ENCODE measurements at places on chromosomes 2 and 18.

GRCh38 chr2:95179451-95179850, 13.8 kb downstream of the ZNF2 start:
- no peak for DNase-seq

GRCh38 chr2:73203055-73203681, 794 bp downstream of the NOTO start:
- no peak for DNase-seq

- no peak for DNase-seq
Measured at GRCh38 chr2:7904319-7904718, 777.5 kb upstream of the ID2 start.

DNA sequence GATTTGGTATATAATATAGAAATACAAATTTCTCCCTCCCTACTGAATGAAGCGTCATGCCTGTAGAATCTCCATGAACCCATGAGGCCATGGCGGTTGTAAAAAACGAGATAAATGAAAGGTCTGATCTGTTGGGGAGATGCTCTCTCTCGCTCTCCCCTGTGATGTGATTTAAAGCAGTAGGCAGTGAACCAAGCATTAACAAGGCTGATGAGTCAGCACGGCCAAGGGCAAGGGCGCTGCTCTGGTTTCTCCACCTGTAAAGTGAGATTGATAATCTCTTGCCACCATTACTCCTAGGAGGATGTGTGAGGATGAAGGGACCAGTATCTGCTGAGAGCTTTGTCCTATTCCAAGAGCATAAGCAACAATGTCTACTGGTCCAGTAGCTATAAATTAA, 553.3 kb downstream of the CMPK2 start:
- no peak for DNase-seq

- DNase-seq: no peak
Measured at GRCh38 chr2:39359453-39360038, 77.5 kb downstream of the MAP4K3 start.

DNA sequence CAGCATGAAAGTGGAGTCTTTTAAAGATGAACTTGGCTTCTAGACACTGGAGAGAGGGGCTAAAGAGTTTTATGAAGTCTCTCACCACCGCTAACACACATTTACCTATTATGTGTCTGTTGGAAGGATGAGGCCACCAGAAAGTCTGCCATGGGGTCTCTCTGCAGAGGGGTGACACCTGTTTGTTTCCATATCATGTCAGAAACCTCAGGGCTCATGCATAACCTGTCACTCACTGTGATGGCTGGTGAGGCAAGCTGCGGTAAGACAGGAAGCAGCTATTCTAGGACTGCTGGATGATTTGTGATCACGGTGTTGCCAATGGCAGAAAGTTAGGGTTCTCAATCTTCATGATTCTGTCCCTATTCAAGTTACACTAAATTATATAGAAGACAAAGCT, 60.8 kb upstream of the DNMT3A start:
- DNase-seq: no peak

- DNase-seq: no peak
Measured at GRCh38 chr2:19569300-19569791, 210.9 kb upstream of the OSR1 start.

- no peak for DNase-seq
Measured at GRCh38 chr18:58297198-58297597, 253.2 kb downstream of the NEDD4L start.

DNA sequence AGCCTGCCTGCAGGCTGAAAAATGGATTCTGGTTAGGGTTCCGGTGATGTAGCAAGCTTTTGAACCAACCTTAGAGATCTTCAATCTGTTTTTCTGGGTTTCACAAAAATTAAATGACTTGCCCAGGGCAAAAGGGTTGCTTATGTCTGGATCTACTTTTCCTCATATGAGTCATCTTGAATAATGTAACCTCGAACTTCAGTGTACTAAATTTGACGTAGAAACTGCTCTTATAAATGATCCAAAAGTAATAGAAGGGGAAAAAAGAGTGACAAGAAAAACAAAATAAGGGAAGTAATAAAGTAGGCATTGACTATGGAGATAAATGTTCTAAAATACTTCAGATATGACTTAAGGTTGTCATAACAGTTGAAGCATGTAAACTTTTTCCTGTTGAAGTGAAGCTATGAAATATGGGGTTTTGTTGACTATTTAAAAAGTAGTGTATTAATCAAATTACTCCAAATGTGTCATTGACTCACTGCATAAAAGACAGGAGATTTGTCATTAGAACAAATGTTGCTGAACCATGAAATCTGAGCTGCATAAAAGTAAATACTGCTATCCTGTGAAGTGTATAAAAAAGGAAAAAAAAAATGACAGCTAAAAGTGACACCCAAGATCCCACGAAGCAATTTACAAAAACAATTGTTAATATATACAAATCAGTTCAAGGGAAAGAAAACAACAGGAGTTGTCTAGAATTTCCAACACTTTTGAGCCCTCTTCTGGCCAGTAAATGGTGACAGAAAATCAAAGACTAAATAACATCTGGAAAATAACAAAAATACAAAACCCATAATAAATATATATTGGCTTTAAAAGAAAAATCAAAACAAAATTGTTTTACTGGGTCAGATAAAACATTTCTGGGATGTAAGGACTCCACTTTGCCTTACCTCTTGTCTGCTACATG, 103.6 kb upstream of the SERPINE2 start:
- DNase-seq: no peak

- no peak for DNase-seq
Measured at GRCh38 chr2:46342566-46343315, 45.5 kb downstream of the EPAS1 start.

DNA sequence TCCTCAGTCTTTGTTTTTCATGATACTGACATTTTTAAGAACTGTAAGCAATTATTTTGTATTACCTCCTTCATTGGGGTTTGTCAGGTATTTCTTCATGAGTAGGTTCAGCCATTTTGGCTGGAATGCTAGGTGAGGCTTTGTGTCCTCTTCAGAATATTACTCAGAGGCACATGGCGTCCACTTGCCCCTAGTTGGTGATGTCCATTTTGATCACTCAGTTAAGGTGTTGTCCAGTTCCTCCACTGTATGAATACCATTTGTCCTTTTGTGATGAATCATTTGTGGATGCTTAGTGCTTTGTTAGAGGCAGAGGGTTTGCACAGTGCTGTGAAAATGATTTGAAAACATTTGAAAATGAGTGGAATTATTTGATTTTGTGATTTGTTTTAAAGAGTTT, 4.7 kb downstream of the IL1RL2 start:
- DNase-seq: no peak

DNA sequence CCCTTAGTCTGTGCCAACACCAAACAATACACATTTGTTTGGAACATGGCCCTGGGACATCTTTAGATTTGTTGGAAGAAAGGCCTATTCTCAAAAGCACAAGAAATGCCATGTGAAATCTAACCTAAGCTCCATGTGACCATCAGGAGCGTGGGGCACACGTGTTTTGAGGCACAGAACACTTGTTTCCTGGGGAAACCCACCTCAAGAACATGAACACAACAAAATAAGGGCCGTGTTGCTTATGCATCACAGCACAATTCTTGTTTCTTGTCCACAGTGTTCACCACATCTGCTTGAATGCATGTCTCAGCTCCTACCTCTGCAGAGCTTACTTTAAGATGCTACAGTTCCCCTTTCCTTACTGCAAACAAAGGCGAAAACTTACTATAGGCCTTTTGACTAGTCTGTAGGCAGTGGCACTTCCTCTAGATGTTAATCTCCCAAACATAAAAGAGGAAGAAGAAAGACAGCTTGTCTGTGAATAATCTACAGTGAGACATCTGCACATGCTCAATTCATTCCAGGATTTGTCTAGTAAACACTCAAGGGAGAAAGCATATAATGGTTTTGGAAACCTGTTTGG, 165.0 kb downstream of the ANKRD44 start:
- no peak for DNase-seq

- no peak for DNase-seq
Measured at GRCh38 chr2:145070703-145071102, 550.8 kb upstream of the ZEB2 start.

GRCh38 chr2:33577668-33578067, 21.4 kb downstream of the FAM98A start:
- DNase-seq: no peak

DNA sequence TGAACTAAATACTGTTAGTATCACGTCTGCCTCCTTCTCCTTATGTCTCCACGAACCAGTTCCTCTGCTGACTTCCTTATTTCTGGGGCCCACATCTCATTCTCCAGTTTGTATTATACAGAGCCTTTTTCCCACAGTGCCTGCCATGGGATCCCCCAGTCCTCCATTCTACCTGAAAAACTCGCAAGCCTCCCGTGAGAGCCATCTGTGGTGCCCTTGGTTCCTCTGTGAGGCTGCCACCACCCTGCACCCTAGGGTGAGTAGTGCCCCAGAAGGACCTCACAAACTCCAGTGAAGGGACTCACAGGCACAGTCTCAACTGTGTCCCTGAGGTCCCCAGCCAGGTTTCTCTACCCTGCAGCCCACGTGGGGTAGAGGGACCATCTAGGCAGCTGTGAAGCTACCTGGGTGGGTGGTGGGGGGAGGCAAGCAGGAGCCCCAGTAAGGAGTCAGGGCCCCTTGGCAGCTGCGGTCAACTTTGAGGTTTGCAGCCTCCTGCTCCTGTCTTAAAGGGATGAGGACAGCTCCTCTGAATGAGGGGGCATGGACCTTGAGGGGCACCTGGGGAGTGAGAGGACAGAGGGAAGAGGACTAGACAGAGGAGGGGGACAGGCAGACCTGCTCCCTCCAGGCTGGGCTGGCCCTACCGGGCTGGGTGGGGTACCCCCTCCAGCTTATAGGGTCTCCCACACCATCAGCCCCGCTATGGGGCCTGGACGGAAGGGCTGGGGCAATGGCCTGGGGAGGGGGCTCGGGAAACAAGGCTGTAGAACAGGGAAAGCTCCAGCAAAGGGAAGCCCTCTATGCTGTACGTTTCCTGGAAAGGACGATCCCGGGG, 1.0 kb downstream of the PSTPIP2 start:
- no peak for DNase-seq

GRCh38 chr18:7886436-7886835, 319.3 kb downstream of the PTPRM start:
- DNase-seq: no peak

DNA sequence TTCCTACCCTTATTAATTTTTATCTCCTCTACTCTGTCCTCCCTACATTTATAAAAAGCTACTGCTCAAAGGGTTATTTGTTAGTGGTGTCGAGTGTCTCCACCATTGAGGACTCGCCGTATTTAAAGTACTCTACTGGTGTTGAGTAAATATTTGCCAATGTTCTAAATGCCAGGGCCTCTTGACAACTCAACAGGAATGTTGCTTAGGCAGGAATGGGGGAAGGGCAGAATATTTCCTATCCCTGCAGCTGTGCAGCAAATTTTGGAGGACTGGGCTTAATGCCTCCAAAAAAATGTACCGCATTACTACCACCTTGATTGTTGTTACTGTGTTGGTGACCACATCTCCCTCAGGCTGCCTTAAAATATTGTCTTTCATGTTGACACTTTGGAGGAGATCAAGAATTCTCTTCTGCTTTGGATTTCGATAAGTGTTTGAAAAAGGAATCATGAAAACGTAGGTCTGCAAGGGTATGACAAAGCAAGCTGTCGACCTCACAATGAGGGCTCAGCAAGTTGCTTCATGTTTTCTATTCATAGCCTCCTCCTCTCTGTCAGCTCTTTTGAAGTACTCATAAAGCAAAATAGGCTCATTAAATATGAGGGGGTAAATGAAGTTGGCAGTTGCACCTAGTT, 84.3 kb downstream of the EFEMP1 start:
- DNase-seq: peak; percentile 61

GRCh38 chr2:144146076-144146475, 373.8 kb downstream of the ZEB2 start:
- DNase-seq: no peak

DNA sequence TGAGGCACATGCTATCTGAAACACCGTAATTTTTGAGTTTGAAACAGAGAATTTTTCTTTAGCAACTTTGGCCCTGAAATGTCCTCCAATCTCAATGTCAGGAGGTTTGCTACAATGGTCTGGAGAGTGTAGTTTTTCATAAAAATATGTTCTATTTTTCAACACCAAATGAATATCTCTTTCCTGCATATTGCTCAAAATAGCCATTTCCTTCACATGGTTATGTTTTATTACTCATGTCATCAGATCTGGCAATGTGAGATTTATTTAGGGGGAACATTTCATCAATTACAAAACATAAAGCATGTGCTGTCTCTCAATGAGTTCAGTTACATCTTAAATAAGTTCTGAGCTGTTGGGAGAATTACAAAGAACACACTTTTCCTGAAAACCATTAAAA, 871.9 kb upstream of the FSHR start:
- DNase-seq: no peak

DNA sequence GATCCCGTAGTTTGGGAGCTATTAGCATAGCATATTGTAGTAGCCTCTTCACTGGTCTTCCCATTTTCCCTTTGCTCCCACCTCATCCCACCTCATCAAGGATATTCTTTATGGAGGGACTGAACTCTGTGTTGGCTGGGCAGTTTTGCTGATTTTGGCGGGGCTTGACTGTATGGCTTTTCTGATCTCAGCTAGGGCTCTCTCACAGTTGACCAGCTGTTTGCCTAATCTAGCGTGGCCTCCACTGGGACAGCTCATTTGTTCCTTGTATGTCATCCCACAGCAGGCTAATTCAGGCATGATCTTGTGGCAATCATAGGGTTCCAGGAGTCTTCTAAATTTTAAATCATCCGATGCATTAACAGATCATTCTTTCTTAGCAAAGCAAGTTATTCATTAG, 30.2 kb upstream of the MTX2 start:
- no peak for DNase-seq

DNA sequence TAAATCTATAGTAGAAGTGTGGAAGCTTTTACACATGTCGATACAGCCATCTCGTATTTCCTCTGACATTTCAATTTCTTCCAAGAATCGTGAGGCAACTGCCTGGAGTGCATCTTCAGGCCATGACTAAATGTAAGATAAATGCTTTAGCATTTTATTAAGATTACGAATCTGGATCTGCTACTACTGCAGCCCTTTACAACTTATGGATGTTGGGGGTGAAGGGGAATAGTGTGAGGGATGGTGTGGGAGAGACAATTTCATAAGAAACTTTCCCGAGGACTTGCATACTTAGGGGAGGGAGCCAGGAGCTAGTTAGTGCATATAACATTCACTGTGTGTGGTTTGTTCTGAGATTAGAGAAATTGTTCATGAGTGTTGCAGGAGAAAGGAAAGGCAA, 204.8 kb downstream of the SLC39A10 start:
- no peak for DNase-seq

GRCh38 chr2:241061275-241061674, 40.8 kb downstream of the MTERF4 start:
- DNase-seq: no peak

GRCh38 chr2:168641636-168642035, 160.8 kb upstream of the NOSTRIN start:
- no peak for DNase-seq

DNA sequence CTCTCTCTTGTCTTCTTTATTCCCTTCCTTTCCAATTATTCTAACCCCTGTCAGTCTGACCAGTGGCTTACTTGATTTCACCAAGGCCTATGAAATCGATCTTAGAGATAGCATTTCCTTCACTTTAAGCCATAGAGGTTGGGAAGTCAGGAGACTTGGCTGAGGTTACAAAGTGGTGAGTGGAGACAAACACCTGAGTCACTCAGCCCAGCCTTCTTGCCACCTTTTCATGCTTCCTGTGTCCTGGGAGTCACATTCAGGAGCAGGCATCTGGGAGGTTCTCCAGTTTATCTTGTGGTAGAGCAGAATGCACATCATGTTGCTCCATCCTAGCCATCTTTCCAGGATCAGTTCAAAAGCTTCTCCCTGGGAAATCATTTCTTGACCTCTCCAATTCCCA, 59.1 kb downstream of the VSNL1 start:
- no peak for DNase-seq

GRCh38 chr18:1147730-1148129, 243.1 kb downstream of the ADCYAP1 start:
- DNase-seq: no peak
